ENCODE measurements at places on chromosomes 12 and 14.
A peak's percentile ranks its signal among the peaks of the same experiment; 100 is the strongest.

DNA sequence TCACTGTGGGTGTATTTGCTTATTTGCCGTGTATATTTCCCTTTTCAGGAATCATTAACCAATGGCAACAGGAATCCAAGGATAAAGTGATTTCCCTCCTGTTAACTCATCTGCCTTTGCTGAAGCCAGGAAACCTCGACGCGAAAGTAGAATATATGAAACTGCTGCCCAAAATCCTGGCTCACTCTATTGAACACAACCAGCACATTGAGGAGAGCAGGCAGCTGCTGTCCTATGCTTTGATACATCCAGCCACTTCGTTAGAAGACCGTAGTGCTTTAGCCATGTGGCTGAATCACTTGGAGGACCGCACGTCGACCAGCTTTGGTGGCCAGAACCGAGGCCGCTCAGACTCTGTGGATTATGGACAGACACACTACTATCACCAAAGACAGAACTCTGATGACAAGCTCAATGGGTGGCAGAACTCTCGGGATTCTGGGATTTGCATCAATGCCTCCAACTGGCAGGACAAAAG lies 135.1 kb downstream of the SAMD4A start:
- no peak for DNase-seq

DNA sequence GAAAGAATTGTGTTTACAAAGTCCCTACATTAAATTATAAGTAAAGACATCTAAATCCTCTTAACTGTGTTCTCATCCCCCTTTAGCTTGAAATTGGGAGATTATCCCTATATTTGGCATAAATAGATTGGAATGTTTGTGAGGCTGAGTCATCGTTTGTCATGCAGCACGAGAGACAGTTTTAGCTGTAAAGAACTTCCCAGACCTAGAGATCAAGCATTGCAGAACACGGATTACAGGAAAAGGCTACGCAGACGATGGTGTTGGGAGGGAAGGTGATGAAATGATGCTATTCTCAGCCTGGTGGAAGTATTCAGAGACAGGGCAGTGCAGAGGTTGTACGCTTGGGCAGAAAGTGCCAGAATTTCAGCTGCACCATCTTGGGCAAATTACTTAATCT lies 93.8 kb downstream of the PTPRB start:
- DNase-seq, result peak; percentile 86

- peak; percentile 81 for DNase-seq
These were observed 221.5 kb upstream of the HMGA2 start for GRCh38 chr12:65602610-65603295.

DNA sequence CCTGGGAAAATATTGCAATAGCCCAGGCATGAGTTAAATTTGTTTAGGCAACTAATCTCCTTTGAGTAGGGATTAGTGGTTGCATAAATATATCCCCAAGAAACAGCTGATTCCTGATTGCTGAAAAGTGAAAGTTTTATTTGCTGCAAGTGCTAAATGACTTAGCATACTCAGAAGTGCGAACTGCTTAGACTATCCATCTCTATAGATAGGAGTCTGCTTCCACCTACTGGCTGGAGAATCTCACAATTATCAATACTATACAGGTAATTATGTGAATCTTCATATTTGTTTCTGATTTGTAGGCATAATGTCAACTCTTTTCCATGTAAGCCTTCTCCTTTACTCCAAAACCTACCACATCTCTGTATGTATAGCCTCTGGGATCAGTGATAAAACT lies 12.0 kb upstream of the SLCO1B3 start:
- no peak for DNase-seq

DNA sequence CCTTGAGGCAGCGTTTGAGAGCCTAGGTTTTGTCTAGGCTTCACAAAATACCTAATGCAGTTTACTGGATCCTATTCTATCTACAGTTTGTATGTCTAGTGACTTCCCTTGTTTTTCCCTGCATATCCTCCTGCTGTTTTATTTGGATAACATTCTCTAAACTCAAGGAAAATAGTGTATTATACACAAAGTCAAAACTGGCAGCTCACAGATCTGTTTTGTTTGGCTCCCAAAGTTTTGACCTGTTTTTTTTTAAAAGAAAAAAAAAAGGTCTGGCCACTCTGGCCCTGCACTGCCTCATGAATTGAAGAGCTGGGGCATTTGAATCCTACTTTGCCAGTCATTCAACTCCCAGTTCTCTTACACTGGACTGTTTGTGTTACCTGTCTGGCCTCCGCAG lies 155.3 kb downstream of the KICS2 start:
- DNase-seq, result no peak

DNA sequence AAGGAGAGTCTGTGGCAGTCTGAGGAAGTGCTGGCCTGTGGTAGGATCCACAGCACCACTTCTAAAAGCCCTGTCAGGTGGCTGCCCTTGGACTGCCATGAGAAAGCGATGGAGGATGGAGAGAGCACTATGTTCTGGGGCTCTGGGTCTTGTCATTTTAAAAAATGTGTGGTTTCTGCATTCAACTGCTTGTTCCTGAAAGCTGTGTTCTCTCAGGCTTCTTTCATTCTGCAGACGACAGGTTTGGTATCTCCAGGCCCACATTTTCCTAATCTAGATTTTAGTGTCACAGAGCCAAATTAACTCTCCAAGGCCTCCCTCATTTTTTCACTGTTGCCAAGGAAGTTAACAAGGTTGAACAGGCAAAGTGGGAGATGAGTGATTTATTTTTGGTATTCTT lies 10.5 kb downstream of the OVCH1 start:
- no peak for DNase-seq

DNA sequence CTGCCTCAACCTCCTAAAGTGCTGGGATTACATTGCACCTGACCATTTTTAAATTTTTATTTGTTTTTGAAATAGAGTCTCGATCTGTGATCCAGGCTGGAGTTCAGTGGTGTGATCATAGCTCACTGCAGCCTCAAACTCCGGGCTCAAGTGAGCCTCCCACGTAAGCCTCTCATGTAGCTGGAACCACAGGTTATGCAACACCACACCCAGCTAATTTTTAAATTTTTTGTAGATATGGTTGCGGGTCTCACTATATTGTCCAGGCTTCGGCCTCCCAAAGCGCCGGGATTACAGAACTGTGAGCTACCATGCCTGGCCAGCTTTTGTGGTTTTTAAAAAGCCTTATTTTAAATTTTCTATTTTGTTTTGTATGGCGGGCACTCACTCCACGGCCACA lies 2.2 kb upstream of the DRAM1 start:
- no peak for DNase-seq

- DNase-seq, result no peak
These were observed 109.4 kb upstream of the NOVA1 start for GRCh38 chr14:26707234-26707633.

GRCh38 chr12:121713257-121713777 lies 765 bp downstream of the TMEM120B start:
- DNase-seq, result no peak

GRCh38 chr12:104638851-104639240 lies 182.1 kb downstream of the CHST11 start:
- no peak for DNase-seq

GRCh38 chr12:50110762-50111351 lies 1.2 kb upstream of the COX14 start:
- peak; percentile 38 for DNase-seq

GRCh38 chr14:103916636-103917262 lies 11.5 kb upstream of the TDRD9 start:
- DNase-seq, result no peak

- DNase-seq, result peak; percentile 89
These were observed 31.7 kb upstream of the KCNH3 start for GRCh38 chr12:49507139-49507538.
